Activated naive CD4-positive, alpha-beta T cell (primary cell): ENCODE measurements at places on chromosomes 1 and 21.

DNA sequence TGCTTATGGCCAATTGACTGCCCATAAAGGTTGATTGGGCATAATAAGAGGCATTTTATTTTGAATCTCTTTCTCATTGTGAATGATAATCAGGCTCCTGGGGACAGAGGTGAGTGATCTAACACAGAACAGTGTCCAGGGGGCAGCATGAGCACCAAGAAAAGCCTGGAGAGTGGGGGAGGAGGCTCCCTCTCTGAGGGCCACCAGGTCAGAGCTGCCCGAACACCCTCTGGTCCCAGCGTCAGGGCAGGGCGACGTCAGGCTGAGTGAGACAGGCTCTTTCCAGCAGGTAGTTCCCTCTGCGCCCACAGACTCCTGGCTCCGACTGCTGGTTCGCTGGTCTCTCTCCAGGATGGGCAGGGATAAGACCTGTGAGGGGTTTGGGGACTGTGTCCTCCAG lies 250.2 kb upstream of the C1orf174 start:
- DNase-seq: no peak

GRCh38 chr1:58879464-58879863 lies 95.6 kb upstream of the JUN start:
- no peak for DNase-seq

GRCh38 chr1:211267204-211267857 lies 8.2 kb downstream of the RCOR3 start:
- no peak for DNase-seq

DNA sequence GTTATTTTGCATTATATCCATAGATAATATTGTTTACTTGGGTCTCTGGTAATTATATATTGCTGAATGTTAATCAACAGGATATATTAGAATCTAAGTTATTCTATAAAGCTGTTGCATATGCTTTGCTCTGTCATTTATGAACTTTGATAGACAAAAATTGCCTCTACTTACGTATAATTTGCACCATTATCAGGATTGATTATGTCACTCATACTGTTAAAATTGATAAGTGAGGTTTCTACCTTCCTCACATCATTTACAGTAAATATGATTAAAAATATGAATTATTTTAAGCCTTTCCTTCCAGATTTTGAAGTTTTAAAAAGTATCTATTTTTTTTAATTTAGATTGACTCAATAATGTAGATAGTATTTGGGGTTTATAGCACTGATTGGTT lies 1540.4 kb upstream of the PRMT6 start:
- no peak for DNase-seq

DNA sequence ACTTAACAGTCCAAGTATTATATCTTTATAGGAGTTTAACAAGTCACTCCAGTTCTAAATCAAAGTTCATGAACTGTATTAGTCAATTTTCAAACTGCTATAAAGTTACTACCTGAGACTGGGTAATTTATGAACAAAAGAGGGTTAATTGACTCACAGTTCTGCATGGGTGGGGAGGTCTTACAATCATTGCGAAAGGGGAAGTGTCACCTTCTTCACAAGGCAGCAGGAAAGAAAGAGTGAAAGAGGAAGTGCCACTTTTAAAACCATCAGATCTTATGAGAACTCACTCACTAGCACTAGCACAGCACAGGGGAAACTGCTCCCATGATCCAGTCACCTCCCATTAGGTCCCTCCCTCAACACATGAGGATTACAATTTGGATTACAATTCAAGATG lies 70.0 kb downstream of the CLCA4 start:
- no peak for DNase-seq

- no peak for DNase-seq
Measured at GRCh38 chr1:233945573-233945972, 41.1 kb downstream of the SLC35F3 start.

DNA sequence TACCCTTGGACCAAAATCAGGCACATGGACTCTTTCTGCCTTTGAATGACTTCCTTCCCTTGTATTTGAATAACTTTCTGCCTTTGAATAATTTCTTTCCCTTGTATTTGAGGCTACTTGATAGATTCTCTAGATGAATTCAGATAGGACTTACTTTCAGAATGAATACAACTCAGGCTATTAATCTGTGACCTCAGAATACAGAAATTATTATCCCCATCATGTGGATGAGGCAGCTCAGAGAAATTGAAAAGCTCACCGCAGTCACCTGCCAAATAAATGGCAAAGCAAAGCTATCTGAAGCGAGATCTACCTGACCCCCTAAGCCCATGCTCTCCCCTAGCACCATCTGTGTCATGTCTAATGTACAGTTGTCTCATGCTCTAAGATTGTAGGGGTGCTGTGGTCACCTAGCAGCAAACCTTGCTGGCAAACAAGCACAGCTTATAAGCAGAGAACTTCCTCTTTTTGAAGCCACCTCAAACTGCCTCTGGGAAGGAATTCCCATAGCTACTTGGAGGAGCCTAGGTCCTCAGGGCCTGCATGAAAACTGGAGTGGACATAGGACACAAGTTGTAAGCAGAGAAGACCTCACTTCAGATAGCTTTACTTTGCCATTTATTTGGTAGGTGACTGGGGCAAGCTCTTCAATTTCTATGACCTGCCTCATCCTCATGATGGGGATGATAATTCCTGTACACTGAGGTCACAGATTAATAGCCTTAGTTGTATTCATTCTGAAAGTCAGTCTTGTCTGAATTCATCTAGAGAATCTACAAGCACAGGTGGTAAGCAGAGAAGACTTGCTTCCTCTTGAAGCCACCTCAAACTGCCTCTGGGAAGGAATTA lies 66.1 kb downstream of the FASLG start:
- no peak for DNase-seq

DNA sequence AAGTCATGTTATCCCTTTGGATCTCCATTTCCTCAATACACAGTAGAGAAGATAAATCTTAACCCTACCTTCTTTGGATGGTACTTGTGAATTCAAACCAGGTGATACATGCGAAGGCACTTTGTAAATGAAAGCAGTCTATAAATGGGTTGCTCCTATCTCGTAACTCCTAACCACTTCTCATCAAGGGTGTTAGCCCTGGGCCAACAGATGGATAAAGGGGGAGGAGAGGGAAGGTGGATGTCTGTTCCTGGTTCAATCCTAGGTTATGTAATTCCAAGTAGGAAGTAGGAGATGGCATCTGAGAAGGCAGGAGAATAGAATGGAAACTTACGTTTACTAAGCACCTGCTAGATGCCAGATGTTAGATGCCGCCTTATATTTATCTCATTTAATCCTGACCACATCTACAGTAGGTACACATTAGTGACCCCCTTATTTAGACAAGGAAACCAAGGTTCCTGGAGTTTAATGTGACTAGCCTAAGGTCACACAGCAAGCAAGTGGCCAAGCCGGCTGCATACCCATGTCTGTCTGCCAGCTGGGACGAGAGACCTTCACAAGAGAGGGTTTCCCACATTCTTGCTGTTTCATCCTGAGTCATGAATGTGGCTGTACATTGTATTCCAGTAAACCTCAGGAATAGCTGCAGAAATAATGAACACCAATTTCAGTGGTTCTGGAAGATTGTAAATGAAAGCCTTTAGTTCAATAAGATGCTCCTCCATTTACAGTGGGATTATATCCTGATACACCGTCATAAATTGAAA lies 47.7 kb downstream of the ELAVL4 start:
- no peak for DNase-seq

DNA sequence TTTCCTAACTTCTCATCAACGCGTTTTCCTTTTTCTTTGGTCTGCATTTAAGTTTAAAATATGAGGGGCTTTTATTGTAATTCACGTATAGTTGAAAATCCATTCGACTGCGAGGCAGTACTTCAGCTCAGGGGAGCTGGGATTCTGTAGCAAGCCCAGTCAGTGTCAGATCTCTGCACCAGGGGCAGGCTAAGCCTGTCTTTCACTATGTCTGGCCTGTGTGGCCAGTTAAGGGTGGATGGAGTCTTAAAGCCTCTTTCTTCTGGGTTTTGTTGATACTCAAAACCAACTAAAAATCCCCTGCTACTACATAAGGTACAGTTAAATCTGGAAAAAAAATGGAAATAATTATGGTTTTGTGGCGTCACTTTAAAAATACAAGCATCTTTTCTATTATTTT lies 124.7 kb downstream of the TYW3 start:
- DNase-seq: no peak
